HL-60 (cell line): ENCODE measurements at places on chromosomes 3 and 15.

GRCh38 chr15:52097180-52097579, 15.4 kb downstream of the BCL2L10 start:
- DNase-seq, result no peak

- no peak for DNase-seq
These were observed 941 bp downstream of the ZBED2 start for GRCh38 chr3:111594205-111594604.

DNA sequence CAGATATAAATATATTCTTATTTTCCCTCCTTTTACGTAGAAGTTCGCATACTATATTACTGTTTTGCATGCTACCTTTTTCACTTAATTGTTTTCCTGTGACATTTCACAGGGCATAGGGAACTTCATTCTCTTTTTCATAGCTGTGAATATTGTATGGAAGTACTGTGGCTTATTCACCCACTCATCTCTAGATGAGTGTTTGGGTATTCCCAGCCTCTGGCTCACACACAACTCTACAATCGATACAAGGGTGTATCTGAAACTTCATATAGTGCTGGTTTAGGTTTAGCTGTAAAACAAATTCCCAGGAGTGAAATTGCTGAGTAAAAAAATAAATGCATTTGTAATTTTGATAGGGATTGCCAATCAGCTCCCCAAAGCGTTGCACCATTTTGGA, 55.3 kb upstream of the MAGI1 start:
- no peak for DNase-seq

- no peak for DNase-seq
These were observed 612.0 kb downstream of the CADM2 start for GRCh38 chr3:85570819-85571218.

GRCh38 chr3:54760201-54760600, 167.7 kb downstream of the LRTM1 start:
- DNase-seq, result no peak

- no peak for DNase-seq
These were observed 39.4 kb upstream of the TIPARP start for GRCh38 chr3:156635034-156635433.

DNA sequence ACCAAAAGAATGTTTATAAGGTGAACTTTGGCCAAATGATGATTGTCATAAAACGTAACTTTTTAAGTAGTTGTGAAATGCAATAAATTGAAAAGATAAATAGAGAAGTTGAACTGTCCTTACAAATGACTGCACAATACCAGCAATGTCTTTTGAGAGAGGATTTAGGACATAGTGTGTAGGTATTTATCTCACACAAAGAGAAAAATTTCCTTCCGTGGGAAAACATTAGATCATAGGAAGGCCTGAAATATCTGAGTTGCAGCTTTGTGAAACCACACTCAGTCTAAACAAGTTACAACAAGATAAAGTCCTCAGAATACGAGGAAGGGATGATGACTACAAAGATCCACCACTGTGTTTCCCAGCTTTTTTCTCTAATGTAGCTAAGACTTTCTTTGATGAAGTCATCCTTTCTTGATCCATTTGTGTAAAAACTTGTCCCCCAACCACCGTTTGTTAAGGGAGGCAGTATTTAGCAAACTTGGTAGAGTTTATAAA, 16.0 kb downstream of the ROBO2 start:
- no peak for DNase-seq

DNA sequence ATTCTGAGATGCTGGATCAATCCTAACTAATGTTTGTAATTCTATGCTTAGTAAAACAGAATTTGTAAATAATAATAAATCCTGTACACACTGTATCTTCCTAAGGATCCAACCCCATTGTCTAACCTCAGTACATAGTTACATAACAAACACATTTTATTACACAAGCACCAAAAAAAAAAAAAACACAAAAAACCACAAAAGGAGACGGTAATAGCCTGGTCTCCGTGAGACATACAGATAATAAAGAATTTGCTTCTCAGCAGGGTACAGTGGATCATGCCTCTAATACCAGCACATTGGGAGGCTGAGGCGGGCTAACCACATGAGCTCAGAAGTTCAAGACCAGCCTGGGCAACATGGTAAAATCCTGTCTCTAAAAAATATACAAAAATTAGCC, 558.7 kb downstream of the MAGI1 start:
- no peak for DNase-seq

DNA sequence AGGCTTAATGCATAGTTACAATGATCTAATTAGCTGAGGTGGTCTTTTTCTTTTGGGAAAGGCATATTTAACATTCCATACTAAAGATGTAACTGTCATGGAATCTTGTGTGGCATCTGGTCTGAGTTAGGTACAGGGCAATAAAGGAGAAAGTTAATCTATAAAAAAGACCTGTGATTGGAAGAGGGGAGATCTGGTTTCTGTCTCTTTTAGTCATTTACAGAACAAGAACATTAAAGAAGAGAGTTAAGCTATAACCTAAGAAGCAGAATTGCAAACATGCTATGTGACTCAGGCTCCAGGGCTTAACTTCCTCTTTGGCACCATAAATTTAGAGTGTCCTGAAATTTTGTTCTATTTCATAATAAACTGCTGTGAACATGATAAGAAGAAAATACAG, 47.2 kb upstream of the MME start:
- no peak for DNase-seq

DNA sequence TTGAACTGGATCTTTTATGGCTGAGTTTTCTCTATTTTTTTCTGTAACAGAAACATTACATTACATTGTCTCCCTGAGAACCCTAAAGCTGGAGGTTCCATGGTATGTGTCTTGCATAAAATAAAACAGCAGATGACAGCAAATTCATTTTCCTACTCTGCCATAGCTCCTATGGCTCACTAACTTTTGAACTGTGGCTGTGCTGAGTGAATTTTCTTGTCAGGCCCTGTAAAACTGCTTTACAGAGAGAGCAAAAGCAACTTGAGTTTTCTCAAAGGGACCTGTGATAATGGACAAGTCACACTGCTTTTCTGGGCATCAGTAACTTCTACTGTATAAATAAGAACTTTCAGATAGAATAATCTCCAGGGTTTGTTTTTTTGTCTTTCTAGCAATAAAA, 129.9 kb upstream of the TSC22D2 start:
- DNase-seq, result no peak

DNA sequence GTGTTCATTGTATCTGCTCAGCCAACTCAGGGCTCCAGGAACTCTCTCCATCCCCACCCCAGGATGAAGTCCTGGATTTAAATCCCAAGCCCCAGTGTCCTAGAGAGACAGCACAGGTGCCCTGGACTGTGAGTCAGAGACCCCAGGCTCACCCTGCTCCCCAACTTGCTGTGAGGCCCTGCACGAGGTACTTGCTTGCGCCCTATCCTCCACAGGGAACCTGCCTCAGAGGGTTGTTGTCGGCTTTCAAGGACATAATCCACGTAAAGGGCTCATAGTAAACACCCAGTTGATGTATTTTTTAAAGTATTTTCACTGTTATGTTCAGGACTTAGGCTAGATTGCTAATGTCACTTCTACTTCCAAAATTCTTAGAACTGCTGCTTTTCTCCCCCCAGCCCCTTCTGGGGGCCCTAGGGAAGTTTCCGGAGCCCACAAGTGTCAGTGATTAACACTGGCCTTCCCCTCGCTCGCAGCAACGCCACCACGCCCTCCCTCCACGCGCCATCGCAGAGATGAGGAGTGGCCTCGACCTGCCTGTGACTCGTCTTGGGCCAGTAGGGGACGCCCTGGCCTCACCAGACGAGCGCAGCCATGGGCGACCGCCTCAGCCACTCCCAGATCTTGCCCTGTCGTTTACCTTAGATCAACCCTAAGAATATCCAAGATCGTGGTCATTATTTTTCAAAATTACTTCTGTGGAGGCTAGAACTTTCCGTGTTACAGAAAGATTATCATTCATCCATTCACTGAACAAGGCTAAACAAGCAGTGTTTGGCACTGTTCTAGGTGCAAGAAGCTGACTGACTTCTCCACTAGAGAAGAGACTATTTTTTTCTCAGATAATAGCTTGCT, 6.0 kb upstream of the SRP14 start:
- no peak for DNase-seq

DNA sequence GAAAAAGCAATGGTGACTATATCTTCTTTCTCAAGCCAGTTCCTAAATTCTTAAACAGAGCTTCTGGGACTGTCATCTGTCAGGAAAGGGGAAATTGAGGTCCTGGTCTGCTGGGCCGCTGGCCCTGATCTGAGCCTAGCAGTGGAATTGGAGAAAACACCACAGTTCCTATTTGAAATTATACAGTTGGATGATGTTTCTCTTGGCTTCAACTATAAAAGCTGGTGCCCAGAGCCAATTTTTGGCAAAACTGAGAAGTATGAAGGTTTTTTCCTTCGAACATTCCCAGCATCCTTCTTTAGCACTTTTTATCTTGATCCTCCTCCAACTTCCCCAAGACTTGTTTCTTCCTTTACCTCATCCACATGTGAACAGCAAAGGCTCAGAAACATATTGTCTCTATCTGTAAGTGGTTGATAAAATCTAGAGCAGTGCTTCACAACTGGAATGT, 83.9 kb downstream of the CD47 start:
- no peak for DNase-seq

GRCh38 chr15:25790000-25790660, 73.0 kb downstream of the ATP10A start:
- DNase-seq, result no peak

- DNase-seq, result no peak
These were observed 14.4 kb downstream of the ETFA start for GRCh38 chr15:76296849-76297248.

GRCh38 chr3:42638339-42638842, 15.1 kb upstream of the ZBTB47 start:
- no peak for DNase-seq
